ENCODE measurements at places on chromosomes 12 and 14.

DNA sequence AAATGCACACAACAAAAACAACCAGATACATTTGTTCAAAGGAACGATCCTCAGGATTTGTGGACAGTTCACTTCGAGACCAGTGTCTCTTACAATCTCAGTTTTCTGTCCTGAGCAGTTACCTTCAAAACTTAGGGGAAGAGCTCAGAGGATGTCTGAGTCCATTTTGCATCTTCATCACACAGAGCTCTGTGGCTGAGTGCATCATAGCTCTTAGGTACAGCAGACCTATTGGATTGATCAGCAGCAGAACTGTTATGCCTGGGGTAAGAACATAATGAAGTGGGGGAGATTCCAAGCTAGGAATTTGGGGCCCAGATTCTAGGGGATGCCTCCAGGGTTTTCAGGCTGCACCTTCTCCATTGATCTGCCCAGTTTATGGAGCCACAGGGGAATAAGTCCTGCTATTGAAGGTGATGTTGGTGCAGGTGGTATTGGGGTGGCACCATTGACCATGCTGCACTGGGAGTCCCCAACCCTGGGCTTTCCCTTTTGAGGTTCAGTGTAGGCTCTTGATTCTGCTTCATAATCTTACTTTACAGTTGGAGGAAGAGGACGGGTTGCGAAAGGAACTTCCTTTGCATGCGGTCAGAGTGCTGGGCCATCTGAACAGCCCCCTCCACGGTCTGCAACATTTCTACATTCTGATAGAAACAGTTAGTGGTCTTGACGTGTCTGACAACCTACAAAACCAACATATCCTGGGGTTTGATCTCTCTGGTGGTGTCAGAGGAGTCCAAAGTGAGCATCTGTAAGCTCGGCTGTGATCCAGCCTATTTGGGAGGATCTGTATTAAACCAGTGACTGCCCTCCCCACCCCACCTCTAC, 112.8 kb downstream of the CHST11 start:
- DNase-seq = no peak

- DNase-seq = no peak
Observed at GRCh38 chr14:92352158-92352985, 29.4 kb downstream of the SLC24A4 start.

- DNase-seq = no peak
Observed at GRCh38 chr12:71045781-71046180, 112.0 kb downstream of the TSPAN8 start.

GRCh38 chr12:131372706-131373195, 338.1 kb upstream of the SFSWAP start:
- no peak for DNase-seq

GRCh38 chr14:91310606-91311283, 66.2 kb upstream of the GPR68 start:
- DNase-seq = no peak

DNA sequence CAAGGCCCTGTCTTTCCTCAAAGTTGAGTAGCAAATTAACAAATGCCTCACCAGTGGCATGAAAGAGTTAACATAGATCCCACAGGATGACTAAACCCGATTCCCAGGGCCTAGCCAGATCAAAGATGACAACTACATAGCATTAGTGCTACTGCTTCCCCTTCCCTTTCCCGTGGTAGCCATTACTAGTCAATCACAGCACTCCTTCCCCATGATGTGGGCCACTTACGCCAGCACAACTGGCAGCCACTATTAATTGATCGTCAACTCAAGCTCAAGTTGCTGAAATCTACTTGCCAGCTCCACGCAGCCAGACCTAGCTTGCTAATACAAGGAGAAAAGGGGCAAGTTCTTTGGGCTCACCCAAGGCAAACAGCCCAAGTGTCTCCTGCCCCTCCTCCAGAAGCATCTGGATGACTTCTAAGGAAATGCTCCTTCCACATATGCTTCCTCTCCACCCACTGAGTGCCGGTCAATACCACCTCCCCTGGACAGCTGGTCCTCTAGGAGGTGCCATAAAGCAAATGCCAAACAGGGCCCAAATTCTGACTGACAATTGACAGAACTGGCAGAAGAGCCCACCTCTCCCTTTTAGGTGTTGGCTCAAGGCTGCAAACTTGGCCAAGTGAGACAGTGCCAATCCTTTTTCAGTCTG, 72.6 kb downstream of the NUAK1 start:
- no peak for DNase-seq

DNA sequence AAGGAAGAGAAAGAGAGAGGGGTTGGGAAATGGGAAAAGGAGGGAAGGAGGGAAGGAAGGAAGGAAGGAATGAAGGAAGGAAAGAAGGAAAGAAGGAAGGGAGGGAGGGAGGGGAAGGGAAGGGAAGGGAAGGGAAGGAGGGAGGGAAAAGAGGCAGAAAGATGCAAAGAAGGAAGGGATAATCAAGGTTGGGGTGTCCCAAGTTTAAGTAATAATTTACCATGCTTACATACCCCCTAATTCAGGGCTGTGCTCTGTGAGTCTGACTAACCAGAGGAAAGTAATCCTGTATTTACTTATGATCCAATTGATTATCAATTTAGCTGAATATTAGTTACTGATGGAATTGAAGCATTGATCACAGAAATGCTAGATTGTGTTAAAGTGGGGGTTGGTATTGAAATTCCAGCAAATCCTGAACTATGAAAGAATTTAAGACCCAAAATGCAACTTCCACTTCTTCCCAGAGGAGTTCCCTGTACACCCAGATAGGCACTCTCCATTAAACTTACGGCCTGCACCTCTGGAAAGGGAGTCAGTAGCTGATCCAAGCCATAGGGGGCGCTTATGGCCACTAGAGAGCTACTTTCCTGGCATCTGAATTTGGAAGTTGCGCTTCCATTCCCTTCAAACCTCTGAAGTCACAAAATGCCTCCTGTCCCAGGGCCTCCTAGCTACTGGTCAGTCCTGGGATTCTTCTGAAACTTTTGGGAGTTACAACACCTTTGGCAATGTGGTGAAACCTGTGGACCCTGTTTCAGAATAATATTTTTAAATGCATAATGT, 162.7 kb upstream of the PWP1 start:
- peak; percentile 15 for DNase-seq

GRCh38 chr12:2294651-2295475, 242.1 kb downstream of the CACNA1C start:
- no peak for DNase-seq

DNA sequence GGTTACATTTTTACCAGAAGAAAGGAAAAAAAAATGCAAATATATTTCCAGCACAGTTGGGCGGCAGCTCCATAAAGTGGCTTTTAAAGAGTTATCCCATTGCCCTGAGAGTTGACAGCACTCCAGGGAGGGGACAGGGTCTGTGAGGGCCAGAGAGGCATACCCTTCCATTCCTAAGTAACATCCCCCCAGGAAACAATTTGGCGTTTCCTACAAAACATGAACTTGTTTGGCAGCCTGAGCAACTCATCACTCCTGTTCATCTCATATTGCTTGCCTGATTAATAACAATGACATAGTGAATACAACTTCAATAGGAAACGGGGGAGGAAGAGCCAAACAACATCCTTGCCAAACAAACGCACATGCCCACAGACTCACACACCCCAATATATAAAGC, 23.3 kb downstream of the TC2N start:
- no peak for DNase-seq

DNA sequence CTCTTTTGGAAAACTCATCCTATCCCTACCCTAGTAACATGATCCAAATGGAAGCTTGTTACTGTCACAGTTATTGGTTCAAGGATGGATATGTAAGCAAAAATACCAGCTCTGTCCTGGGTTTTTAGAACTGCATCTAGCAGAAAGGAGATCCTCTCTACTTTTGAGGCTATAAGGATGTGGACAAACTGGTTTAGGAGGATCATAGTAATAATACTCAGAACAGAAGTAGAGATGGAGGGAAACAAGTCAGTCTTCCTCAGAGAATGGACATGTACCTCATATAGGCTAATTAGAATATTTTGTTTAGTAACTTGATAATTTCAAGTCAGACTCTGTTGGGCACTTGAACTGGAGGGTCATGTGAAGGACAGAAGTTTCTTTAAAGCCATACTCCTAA, 26.6 kb downstream of the FUT8 start:
- DNase-seq = peak; percentile 64

DNA sequence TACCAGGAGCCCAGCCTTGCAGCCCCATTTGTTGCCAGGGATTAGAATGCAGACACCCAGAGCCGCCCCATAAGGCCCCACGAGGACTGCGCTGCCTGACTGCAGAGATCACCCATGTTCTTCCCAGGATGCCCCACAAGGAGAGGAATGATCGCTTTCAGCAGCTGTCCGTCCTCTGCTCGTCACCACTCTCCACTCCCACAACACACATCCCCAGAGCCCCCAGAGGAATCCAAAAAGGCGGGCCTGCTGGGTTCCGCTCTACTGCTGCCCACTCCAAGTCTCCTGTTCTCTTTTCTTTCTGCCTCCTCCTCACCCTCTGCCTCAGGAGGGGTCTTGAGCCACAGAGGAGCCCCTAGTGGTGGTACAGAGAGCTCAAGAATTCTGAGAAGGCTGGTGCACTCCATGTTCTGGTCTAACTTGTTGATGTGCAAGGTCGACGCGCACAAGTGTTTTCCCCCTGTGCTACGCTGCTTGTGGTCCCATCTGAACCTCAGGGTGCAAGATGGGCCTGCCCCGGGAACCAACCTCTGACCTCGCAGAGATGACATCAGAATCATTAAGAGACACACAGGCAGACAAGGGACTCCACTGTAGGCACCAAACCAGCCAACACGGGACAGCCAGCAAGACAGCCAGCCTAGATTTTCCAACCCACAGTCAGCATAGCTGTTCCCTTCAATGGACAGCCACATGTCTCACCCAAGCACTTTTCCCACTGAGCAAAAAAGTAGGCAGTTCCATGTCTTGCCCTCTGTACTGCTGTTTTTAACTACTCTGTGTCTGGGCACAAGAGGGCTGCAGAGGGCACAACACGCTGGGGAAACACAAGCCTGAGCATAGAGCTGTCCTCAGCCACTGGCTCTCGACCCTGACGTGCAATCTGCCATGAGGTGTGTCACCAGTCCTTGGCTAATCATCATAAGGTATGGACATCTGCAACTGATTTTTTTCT, 29.9 kb downstream of the PXN start:
- DNase-seq = no peak

GRCh38 chr14:74855945-74856344, 20.0 kb downstream of the PROX2 start:
- no peak for DNase-seq

DNA sequence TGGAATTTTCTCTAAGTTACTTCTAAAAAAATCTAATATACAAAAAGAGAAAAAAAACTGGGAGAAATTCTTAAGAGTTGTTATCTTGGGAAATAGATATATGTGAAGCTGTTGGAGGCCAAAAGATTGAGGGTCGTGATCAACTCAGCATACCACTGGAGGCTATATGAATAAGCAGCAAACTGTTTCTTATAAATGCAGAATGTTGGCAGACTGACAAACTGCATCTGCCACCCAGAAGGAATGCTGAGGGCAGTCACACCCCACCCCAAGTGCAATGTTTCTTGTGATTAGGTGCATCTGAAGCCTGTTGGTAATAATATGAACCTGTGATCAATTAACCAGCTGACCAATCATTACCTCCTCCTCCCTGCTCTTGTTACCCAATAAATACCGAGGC, 818.6 kb upstream of the MGAT4C start:
- DNase-seq = no peak

- no peak for DNase-seq
Observed at GRCh38 chr12:50964432-50964831, 12.1 kb downstream of the HIGD1C start.

GRCh38 chr12:30925607-30926242, 823 bp upstream of the TSPAN11 start:
- DNase-seq = no peak

DNA sequence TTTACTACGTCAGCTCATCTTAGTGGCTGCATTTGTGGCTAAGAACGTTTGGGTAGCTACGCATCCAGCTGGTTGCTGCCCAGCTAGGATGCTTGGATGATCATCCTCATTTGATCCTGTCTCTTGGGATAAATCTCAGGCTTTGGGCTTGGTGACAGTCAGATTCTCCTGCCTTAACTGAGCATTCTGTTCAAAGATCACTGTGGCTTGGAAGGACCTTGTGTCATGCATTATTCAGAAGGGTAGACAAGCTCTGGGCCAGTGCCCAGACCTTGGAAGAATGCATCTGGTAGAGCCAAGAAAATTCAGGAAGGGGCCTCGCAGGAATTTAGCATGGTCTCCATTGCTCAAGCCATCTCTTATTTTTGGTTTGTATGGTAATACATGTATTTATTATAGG, 188.4 kb downstream of the NRXN3 start:
- no peak for DNase-seq

DNA sequence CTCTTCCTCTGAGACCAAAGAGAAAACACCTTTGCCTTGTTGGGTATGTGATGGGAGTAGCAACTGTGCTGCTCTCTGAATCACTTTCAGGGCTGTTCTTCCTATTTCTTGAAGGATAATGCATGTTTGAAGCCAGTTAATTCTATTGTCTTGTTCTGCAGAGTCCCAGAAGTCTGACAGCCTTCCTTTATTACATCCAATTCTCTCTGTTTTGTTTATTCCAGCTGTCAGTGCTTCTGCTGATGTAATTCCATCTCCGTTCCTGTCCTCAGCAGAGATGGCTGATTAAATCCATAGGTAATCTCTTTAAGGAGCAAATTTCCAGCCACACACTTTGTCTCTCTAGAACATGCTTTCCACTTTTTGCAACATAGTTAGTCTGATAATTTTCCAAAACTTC, 59.7 kb downstream of the MGAT4C start:
- no peak for DNase-seq

GRCh38 chr12:46963191-46963590, 116.2 kb upstream of the PCED1B start:
- no peak for DNase-seq

DNA sequence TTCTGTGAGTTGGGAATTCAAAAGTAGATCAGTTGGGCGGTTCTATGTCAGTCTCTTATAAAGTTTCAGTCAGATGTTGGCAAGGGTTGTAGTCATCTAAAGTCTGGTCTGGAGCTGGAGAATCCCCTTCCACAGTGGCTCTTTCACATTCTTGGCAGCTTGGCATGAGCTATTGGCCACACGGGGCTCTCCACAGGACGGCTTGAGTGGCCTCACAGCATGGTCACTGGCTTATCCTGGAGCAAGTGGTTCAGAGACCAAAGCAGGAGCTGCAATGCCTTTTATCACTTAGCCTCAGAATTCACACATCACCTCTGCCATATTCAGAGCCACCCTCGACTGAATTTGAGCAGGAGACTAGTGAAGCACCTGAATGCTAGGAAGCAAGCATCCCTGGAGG, 7.1 kb upstream of the KICS2 start:
- no peak for DNase-seq

- DNase-seq = no peak
Observed at GRCh38 chr12:116459916-116460663, 99.1 kb upstream of the MAP1LC3B2 start.

- DNase-seq = no peak
Observed at GRCh38 chr14:71181215-71182003, 274.1 kb downstream of the PCNX1 start.

- no peak for DNase-seq
Observed at GRCh38 chr14:103111232-103111868, 11.9 kb upstream of the TNFAIP2 start.
